Muscle of leg (tissue), 16 donors: ENCODE measurements at places on chromosomes 7 and 10. TPM values are rescaled to one million over a fixed set of nuclear protein-coding genes. Genes with fewer than 3 reads are reported as not detected.

The PAPOLB gene
- 0.22 TPM for total RNA-seq

The RBP3 gene
- total RNA-seq = not detected

DNA sequence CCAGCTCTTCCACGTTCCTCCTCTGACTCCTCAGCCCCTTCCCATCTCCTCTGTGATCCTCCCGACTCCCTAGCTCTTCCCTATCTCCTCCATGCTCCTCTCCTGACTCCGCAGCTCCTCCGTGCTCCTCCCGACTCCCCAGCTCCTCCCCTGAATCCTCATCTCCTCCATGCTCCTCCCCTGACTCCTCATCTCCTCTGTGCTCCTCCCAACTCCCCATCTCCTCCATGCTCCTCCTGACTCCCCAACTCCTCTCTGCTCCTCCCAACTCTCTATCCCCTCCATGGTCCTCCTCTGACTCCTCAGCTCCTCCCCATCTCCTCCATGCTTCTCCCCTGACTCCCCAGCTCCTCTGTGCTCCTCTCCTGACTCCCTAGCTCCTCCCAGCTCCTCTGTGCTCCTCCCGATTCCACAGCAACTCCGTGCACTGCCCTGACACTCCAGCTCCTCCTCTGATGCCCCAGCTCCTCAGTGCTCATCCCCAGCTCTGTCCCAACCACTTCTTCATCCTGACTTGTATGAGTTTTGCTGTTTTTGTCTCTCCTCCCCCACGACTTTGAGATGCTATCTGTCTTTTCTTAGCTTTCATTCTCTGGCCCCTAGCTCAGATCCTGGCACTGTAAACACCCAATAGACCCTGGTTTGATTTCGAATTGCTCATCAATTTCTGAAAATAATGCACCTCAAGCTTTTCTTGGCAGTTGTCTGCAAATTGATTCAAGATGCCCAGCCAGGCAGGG lies 38.3 kb downstream of the OAT start:
- no peaks in the 10 kb centered on the region for H3K4me1 ChIP-seq
- H3K27ac ChIP-seq = no peak overlapping the region
- peaks cover 24% of the 10 kb centered on the region for H3K27me3 ChIP-seq
- H3K4me3 ChIP-seq = no peak overlapping the region
- no peak for DNase-seq

The SEMA3A gene
- 42.7 TPM for total RNA-seq
